ENCODE measurements at places on chromosomes 3 and 15. TPM values are rescaled to one million over a fixed set of nuclear protein-coding genes. Genes with fewer than 3 reads are reported as not detected.

The RPL32 gene
- total RNA-seq: 2,054 TPM

The MESP2 gene
- total RNA-seq: 2.0 TPM

The DUOX2 gene
- not detected for total RNA-seq

The COL6A5 gene
- not detected for total RNA-seq

The FURIN gene
- total RNA-seq: 56.5 TPM

The SLC25A20 gene
- 14.6 TPM for total RNA-seq

The GPR87 gene
- total RNA-seq: not detected

The VIPR1 gene
- total RNA-seq: 2.2 TPM
